GM04504 (cell line): ENCODE measurements at places on chromosomes 3 and 15.

- DNase-seq, result peak; percentile 63
These were observed 142.4 kb upstream of the KCNMB2 start for GRCh38 chr3:178393824-178394223.

DNA sequence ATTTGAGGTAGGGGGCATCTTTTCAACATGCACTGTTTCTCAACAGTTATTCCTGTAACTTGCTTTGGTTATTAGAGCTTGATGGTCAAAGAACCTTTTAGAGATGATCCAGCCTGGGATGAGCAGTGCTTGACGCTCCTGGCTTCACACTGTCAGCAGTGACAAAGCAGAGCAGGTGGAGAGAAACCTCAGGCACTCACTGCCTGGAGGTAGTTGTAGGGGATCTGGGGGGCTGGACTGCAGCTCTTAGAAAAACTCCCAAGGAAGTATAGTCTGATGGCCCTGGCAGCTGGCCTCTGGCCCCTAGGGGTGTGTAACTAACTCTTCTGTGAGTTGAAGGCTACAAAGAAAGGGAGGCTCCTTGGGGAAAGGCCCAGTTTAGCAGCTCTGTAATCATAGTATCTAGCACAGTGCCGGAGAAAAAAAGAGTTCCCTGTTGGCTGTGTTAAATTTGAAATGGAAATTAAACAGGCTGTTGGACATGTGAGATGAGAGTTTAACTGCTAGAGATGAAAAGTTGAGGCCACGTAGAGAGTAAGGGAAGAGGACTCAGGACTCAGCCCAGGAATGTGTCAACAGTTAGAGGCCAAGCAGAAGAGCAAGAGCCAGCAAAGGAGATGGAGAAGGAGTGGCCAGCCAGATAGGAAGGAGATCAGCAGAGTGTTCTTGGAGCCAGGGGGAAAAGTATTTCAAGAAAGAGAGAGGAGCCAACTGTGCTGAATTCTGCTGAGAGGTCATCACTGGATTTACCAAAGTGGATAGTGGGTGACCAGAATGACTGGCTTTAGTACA lies 14.2 kb downstream of the OXNAD1 start:
- no peak for DNase-seq

GRCh38 chr15:78201281-78202190 lies 32.8 kb downstream of the ACSBG1 start:
- DNase-seq, result no peak

DNA sequence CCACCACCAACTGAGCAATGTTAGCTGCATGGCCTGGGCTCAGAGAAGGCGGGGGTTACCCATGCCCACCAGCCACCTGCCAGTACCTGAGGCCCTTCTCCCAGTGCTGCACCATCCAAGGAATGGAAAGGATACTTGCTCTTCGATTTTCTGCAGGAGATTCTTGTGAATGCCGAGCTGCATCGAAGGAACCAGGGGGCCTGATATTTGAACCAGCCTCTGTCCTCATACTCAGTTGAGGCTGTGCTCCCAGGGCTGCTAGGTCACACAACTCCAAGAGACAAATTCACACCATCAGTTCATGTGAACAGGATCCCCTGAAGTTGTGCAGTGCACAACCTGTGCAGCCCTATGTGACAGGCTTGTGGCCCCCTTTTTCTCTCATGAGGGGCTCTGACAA lies 18.0 kb downstream of the PLA2G4F start:
- no peak for DNase-seq

DNA sequence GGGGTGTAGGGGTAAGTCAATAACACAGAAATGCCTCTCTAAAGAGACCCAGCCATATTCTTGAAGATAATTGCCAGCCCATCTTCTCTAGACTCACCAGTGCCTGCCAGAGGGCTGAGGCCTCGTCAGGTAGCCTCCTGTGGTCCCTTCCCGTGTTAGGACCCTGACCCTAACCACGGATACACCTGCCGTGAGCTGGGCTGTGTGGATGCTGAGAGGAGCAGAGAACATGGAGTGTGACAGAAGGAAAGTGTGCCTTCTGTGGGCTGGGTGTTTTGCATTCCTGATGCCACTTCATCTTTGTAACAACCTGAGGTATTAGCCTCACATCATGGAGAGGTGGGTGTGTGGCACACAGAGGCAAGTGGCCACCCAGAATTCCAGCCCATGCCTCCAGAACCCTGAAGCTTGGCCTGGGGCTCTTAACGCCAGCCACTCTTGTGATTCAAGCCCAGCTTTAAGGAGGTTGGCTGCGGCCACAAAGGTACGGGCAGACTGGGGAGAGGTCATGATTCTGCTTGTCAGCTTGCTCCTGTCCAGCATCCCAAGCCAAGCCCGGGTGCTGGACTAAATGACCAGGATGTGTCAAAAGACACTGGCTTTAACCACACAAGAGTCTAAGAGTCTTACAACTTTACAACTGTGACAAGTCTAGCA lies 21.1 kb upstream of the ABTB1 start:
- no peak for DNase-seq

- no peak for DNase-seq
These were observed 8.5 kb downstream of the SLC25A36 start for GRCh38 chr3:140950144-140950543.

GRCh38 chr3:152177757-152178156 lies 91.0 kb upstream of the MBNL1 start:
- DNase-seq, result no peak
